ENCODE measurements at places on chromosomes 1 and 21.
A peak's percentile ranks its signal among the peaks of the same experiment; 100 is the strongest.

GRCh38 chr21:39604951-39605350 is 7.8 kb upstream of the B3GALT5 start:
- no peak for DNase-seq

- no peak for DNase-seq
Measured at GRCh38 chr1:212283741-212284140, 1.5 kb upstream of the PPP2R5A start.

- DNase-seq, result peak; percentile 44
Measured at GRCh38 chr1:51058858-51059257, 43.2 kb upstream of the C1orf185 start.

- DNase-seq, result peak; percentile 38
Measured at GRCh38 chr1:245060684-245061374, 94.0 kb upstream of the KIF26B start.

GRCh38 chr1:28193701-28194161 is 17.2 kb upstream of the PTAFR start:
- no peak for DNase-seq

GRCh38 chr1:43990271-43991199 is 864 bp upstream of the CCDC24 start:
- no peak for DNase-seq

- DNase-seq, result no peak
Measured at GRCh38 chr1:230490436-230490835, 64.3 kb upstream of the PGBD5 start.

GRCh38 chr1:35863881-35864625 is 19.0 kb upstream of the AGO1 start:
- DNase-seq, result no peak

GRCh38 chr21:42640486-42640885 is 12.9 kb upstream of the PDE9A start:
- DNase-seq, result no peak

GRCh38 chr1:52306227-52307006 is 59.6 kb downstream of the CC2D1B start:
- DNase-seq, result no peak

DNA sequence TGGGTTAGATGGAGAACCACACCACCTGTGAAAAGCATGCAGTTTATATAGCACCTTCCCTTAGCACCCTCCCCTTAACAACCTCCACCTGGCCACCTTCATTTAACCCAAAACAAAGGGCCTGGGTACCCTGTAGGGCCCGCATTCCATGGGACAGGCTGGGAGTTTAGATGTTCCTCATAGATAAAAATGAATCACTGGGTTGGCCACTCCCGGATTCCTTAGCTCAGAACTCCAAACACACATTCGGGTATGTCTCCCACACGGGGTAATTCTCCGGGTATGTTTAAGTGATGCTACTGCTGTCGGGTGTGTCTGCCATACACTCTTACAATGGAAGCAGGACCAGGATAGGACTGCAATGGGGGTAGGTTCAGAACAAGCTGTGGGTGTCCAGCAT is 43.9 kb upstream of the FOXO6 start:
- DNase-seq, result no peak

DNA sequence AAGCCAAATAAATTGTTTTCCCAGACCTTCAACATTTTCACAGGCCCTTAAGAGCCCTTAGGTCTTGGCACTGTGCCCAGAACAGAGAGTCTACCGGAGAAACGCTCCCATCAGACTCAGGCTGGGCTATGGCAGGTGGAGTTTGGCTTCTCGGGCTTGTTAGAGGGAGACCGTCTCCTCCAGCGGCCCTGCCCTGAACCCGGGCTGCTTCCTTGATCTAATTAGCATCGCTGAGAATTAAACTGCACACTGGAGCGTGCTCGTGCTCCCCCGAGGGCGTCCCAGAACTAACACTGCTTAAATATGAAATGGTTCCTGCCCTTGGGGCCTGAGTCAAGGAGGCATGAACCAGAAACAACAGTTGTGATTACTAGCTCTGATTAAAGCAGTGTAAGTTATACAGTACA is 634.4 kb downstream of the MATN1 start:
- DNase-seq, result no peak

DNA sequence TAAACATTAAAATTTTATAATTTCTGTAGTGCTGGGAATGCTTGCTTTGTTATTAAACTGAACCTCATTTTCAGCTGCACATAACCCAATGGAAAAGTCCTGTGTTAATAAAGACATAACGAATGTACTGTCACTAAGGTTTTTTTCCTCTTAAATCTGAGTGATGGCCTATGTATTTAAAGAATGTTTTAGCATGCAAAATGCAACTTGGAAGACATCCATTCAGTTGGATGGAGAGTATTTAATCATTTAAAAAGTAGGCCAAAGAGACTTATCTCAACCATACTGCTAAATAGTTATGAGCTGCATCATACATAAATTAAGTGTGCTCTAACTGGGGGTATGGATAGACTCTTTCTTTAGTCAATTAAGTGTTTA is 48.5 kb downstream of the RWDD3 start:
- peak; percentile 2 for DNase-seq

DNA sequence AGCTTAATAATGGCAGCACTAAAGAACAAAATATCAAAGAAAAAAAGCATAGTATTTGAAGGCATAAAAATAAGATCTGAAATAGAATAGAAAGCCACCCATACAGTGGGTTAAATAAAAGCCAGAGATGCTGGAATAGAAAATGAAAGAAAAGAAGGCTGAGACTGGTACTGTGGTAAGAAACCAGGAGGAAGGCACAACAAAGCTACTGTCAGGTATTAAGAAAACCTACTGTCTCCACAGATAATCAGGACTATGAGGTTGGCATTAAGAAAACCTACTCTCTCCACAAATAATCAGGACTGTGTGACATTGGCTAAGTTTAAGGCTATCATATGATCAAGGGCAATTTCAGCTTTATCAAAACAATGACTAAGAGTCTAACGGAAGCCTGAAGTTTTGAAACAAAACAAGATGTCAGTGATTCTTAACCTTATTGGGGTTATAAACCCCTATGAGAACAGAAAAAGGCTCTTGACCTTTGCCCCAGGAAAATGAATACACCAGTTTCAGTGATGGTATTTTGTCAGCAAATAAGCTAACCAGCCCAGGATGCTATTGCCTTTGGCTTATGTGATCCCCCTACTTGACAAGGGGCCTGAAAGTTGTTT is 24.4 kb downstream of the MCOLN2 start:
- DNase-seq, result peak; percentile 13

DNA sequence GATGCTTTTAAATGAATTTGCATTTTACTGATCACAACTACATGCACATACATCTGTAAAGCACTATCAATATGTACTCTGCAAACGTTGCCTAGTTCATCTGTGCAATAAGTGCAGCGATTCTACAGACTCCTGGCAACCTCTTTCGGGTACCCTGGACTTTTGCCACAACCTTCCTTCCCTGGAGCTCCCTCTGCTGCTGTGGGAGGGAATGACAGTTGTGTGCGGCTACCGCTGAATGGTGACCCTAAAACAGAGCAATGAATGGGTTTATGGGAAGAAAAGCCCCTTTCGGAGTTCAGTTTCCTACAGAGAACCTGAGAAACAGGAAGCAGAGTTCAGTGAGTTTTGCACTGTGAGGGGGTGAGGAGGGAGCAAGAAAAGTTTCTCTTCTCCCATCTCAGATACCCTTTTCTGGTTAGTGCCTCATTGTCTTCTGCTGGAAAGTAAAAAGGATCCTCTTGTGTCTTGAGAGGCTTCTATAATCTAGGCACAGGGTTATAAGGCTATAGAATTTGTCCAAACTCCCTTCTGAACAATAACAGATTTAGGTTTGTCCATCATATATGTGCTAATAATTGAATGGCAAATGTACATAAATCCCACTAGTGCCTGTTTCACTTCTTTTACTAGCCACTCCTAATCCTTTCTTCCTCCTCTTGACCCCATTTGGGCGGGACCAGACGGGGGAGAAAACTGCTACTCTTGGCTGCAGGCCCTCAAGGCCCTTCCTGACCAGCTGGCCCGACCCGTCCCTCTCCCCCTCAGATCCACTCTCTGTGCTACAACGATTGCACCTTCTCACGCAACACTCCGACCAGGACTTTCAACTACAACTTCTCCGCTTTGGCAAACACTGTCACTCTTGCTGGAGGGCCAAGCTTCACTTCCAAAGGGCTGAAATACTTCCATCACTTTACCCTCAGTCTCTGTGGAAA is 19.8 kb upstream of the SARS1 start:
- no peak for DNase-seq

GRCh38 chr1:163725551-163725950 is 403.8 kb downstream of the NUF2 start:
- no peak for DNase-seq

DNA sequence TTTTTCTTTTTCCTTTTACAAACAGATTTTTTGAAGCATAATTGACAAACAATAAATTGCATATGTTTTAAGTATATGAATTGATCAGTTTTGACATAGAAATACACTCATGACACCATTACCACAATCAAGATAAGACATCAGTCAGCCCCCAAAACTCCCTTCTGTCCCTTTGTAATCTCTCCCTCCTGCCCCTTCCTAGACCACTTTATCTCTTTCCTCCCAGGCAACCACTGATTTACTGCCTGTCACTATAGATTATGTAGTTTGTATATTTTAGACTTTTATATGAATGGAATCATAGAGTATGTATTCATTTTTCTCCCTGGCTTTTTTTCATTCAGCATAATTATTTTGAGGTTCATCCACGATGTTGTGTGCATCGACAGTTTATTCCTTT is 6.9 kb upstream of the SYT14 start:
- DNase-seq, result no peak

Data from fibroblast of the aortic adventitia (primary cell).